CD4-positive, alpha-beta T cell treated with Interferon gamma for 1 hour (primary cell): ENCODE measurements at places on chromosomes 12 and 14.

DNA sequence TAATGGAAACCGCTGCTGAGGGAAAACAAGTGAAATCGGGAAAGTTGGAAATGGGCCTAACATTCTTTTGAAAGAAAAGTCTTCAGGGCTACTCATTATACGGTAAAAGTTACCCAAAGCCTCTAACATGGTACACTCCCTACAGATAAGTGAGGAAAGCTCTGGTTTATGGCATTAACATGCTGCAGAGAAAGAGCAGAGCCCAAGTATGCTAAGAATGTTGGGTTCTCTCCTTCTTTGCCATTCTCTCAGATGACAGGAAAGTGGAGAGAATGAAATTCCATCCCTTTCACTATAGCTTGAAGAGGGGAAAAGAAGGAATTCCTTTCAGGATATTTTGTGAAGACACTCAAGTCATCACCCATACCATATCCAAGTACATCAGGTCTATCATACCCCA lies 348.0 kb downstream of the SEC23A start:
- DNase-seq, result no peak

- DNase-seq, result no peak
These were observed 106.2 kb upstream of the CCDC91 start for GRCh38 chr12:28083840-28084678.

DNA sequence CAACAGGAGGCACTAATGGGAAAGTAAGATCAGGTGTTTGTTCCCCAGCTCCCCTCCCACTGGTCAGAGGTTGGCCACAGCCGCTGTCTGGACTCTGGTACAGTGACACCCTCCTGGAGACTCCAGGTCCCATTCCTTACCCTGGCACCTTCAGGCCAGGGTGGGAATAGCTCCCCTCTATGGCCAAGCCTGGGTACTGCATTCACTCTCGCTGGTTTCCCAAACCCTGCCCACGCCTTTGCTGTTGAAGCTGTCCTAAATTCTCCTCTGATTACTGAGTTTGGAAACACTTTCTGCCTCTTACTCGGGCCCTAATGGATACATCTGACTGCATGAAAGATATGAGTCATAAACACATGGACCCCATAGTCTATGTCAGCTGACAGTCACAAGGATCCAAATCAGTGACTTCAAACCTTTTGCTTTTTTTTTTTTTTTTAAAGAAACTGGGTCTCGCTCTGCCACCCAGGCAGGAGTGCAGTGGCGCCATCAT lies 17.9 kb downstream of the HRK start:
- DNase-seq, result no peak

DNA sequence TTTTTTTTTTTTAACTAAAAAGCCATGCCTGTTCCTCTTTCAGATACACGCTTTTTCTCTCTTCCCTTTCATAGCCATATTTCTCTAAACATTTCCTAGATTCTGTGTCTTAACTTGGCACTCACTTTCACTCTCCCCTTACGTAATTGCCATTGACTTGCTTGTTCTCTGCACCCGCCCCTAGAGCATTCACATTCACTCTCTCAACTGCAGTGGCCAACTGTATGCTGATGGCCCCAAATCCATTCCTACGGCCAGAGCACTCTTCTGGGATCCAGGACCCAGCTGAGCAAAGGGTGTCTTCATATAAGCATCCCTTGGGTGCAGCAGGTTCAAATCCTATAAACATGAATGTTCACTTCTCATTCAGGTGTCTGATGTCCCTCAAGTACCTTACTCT lies 59.5 kb downstream of the CKB start:
- DNase-seq, result no peak

- no peak for DNase-seq
These were observed 1.3 kb upstream of the DYRK2 start for GRCh38 chr12:67647181-67647798.

DNA sequence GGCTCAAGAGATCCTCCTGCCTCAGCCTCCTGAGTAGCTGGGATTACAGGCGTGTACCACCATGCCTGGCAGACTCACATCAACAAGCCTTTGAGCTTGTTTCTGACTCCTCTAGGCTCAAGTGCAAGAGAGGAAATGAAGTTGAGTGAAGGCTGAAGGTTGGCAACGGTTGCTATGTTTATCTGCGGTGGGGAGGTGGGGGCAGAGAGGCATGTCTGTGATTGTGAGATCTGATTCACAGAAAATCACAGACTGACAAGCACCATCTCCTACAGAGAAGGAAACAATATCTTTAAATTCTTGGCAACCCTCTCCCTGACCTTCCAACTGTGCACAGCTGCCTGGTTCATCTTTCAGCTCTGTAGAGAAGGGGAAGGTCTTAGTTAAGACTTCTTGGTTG lies 22.1 kb upstream of the NINJ2 start:
- peak; percentile 90 for DNase-seq

- no peak for DNase-seq
These were observed 26.4 kb downstream of the MGAT4C start for GRCh38 chr12:86229772-86230171.

- DNase-seq, result no peak
These were observed 100.2 kb downstream of the STAB2 start for GRCh38 chr12:103687253-103687652.

- peak; percentile 47 for DNase-seq
These were observed 34.9 kb downstream of the CCDC177 start for GRCh38 chr14:69539631-69540410.

- no peak for DNase-seq
These were observed 397.6 kb downstream of the LRFN5 start for GRCh38 chr14:42004321-42004720.

GRCh38 chr14:89615421-89615820 lies 198.4 kb upstream of the FOXN3 start:
- no peak for DNase-seq

DNA sequence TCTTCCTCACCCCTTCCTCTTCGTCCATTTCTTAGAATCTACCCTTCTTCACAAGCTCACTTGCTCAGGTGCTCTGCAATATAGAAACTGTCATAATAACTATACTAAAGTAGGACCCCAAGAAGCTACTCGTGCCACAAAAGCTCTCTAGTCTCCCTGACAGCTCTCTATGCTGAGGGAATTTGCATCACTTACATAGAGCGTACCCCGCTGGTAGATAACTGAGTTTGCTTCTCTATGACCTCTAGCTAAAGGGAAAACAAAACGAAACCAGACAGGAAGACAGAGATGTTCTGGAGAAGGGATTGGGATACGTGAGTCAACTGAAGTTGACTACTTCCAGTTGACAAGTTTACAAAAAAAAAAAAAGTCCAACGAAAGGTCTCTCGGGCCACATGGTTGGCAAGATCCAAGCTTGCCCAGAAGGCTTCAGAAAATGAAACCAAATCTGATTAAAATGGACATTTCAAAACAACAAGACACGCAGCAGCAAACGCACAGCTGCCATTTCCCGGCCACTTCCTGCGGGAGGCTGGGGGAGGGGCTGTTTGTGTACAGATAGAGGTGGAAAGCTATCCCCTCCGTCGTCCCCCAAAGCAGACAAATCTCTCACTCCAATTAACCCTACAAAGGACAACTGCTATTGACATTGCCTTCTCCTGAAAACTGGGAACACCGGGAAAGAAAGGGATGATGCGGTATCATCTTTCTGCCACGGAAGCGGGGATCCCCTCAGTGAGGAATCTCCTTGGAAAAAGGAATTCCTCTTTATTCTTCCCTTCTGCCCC lies 1.3 kb downstream of the BAZ2A start:
- peak; percentile 74 for DNase-seq

DNA sequence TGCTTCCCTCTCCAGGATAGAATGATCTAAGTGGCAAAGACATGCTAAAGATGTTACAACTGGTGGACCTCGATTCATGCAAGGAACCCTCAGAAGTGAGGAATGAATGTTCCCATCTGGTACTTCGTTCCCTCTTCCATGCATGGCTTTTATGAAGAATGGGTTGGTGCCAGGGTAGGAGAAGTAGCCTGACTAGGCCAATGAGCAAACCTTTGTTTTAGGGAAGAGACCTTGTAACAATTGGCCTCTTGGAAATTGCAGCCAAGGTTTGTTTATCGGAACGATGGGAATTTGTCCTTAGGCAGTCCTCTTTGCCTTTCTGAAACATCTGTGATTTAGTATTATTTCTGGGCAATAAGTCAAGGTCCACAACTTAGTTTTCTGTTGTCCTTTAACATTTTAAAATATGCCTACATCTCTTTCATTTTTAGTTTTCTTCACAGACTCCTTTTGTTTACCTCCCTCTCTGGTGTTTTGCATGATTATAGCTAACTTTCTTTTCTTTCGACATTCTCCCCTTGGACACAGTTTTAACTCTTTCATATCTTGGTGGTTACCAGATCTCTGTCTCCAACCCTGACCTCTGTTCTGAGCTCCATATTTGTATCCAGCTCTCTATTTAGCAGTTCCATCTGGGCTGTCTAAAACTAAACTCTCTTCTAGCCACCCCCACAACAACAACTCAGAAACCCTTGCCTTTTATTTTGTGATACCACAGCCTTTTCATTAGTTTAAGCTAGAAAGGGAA lies 70.0 kb downstream of the DIP2B start:
- DNase-seq, result no peak

DNA sequence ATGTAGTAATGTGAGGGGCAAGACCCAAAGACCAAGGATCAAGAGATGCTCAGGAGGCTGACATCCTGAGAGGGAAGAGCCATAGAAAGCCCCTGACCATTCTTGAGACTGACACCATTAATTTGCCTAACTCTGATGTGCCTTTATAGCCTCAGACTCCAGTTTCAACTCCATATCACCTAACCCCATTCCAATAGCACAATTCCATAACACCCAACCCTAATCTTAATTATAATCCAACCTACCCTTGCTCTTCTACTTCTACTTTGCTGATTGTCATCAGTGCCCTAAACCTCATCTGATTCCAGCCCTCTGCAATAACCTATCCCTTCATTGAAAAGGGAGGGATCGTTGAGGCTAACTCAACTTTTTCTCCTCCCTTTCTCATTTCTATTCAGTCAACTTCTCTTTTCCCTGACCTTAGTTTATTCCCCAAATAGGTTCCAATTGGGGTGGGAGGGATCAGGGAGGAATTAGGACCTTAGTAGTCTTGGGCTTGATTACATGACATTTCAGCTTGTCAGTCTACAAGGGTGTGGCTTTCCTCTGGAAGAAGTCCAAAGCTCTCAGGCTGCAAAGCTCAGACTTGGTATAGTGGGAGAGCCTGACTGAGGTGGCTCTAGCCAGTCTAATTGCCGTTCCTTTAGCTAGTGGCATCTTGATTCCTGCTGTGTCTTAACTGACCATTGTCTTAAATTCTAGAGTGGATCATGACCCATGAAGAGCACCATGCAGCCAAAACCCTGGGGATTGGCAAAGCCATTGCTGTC lies 3.1 kb downstream of the PFKM start:
- DNase-seq, result no peak

DNA sequence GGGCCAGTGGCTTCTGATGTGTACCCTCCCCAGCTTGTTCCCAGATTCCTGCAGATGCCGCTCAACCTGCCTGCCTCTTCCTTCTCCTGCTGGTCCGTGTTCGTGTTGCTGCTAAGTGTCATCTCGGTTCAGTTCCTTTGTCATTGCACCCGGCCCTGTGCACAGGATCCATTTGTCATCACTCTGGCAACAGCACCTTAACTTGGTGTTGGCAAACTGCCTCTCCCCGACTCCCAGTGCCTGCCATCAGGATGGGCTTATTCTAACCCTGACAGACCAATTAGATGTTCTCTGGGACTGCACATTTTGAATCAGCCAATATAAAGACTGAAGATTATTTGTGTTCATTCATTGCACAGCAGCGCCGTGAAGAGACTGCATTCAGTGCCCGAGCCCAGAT lies 73.3 kb downstream of the CCDC92 start:
- DNase-seq, result no peak

GRCh38 chr12:111406474-111407376 lies 1.0 kb downstream of the SH2B3 start:
- DNase-seq, result peak; percentile 70

DNA sequence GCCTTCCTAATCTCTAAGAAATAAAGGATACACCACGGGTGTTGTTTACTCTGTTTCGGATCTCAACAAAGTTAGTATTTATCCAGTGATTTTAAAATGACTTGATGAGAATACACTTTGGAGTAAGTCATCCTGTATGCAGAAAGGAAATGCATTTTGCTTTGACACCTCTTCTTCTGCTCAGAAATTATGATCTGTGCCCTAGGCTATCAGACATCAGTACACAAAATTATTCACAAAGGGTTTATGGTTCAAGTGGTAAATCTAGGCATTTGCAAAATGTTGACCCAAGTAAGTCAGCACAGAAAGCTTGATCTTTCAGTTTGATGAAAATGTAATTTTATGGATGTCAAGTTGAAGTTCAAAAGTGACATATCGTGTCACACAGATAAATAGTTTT lies 248.5 kb downstream of the ATP23 start:
- DNase-seq, result no peak

GRCh38 chr12:131642771-131643170 lies 68.1 kb upstream of the SFSWAP start:
- DNase-seq, result no peak

DNA sequence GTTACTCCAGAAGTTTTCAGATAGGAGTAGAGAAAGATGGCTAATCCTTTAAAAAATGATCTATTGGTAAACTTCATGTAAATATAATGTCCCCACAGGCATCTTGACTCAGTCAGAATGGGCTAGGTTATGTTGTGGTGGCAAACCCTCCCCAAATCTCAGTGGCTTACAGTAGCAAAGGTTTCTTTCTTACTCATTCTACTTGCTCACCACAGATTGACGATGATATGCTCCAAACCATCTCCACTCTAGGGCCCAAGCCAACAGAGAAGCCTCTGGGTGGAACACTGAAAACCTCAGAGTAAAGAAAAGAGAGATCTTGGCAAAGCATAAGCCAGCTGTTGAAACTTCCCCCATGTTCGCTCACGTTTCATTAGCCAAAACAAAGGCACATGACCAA lies 146.4 kb downstream of the EMP1 start:
- DNase-seq, result no peak

DNA sequence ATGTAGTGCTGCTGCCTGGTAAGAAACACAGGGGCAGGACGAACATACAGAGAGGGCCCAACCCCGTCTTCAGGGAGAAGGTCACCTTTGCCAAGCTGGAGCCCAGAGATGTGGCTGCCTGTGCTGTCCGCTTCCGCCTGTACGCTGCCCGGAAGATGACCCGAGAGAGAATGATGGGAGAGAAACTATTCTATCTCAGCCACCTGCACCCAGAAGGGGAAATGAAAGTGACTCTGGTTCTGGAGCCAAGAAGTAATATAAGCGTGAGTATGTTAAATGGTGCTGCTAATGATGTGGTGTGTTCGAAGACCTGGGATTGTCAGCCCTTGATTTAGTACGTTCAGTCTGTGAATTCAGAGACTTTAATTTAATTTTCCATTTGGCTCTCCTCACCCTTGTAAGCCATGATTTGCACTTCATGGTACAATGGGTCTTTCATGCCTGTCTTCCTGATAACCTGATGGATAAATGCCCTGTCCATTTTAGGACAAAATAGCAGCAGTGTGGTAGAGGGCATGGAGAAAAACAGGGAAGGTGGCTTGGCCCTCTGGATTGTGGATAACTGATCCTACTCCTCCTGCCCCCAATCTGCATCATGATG lies 318.9 kb downstream of the SNAPC1 start:
- DNase-seq, result peak; percentile 24
